ENCODE measurements at places on chromosomes 3 and 15.

- DNase-seq = no peak
Measured at GRCh38 chr3:171457607-171458061, 2.6 kb downstream of the TNIK start.

GRCh38 chr15:64693134-64693533 lies 82.3 kb downstream of the RBPMS2 start:
- DNase-seq = no peak

DNA sequence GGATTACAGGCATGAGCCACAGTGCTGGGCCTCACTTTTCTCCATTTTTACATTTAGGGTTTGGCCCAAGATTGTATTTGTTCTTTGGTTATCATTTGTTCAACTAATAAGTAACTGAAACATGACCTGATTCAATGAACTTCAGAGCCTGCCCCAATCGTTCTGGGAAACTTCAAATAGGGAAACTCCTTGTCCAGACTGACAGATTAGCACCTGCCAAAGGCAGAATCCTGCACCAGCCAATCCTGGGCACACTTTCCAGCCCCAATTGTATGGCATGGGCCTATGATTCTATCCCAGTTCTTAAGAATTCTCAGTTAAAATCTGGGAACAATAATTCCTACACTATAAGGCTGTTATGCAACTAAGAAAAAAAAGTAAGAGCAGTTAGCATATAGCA lies 18.3 kb upstream of the RAB43 start:
- DNase-seq = no peak

- DNase-seq = peak; percentile 60
Measured at GRCh38 chr3:99808163-99808794, 9.4 kb upstream of the CMSS1 start.

DNA sequence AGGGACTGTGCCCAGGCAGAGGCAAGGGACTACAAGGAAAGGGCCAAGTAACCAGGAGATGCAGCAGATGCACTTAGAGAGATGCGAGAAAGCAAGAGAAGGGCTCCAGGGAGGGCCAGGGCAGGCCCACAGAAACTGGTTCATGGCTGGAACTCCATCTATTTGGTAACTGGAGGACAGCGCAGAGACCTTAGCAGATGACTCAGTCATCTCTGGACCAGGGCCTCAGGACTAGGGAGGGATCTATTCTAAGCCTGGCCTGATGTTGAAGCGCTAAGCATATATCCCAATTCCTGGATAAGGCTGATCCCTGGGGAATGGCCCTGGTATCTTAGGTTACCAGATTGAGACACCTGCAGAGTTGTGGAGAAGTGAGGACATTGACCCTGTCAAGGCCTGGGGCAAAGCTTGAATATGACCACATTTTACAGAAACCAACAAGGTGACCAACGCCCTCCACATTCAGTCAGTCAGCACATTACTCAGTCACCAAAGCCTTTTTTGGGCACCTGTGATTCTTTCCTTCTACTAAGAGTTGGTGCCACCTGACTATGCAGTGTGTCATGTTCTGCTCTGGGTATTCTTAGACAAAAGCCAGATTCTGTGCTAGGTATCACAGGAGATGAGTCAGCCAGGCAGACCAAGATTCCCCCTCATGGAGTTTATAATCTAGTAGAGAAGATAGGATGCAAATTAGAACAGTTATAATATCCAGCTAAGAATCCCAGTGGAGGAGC lies 68.4 kb upstream of the SLCO3A1 start:
- no peak for DNase-seq

DNA sequence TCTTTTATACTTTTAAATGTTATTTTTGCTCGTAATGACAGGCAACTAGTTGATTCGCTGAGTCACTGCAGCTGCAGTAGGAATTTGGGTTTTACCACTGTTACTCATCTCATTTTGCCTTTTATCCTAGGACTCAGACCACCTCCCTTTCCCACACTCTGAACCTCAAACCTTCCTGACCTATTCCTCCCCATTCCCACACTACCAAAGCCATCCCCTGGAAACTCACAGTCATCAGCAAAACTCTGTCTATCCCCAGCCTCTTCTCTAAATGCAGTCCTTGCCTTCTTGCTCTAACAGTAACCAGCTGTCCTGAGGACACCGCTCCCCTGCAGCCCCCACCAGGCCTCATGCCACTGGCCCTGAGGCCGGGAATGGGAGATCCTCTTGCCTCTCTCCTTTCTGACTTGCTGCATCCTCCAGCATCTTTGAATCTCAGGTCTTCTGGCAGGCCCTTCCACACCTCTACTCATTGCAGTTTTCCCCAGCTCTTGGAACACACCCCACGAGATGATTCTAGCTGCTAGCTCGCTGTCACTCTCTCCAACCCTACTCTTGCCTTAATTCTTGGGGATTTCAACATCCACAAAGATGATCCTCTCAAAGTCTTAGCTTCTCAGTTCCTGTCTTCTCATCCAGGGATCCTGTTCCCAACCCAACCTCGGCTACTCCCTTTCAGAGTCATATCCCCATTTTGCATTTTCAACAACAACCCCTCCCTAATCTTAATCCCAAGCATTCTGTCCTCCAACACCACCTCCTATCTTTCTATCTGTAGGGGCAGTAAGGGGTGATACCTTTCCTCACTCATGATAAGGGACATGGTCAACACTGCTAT lies 55.9 kb upstream of the C3orf80 start:
- DNase-seq = no peak

GRCh38 chr3:170499562-170500156 lies 81.0 kb downstream of the CLDN11 start:
- peak; percentile 43 for DNase-seq

DNA sequence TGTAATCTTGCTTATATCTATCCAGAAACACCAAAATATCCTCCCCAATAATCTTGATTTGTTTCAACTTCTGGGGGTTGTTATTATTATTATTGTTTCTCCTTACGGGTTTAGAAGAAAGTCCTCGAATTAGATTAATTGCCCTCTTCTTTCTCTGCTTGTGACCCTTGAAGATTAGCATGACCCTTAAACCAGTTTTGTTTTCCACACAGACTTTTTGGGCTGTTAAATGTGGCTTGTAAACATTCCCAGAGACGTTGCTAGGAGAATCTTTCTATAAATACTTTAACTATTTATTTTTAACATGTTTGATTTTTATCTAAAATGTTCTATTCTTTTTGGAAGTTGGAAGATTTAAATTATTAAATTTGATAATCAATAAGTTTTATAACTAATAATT lies 4.3 kb upstream of the SUCNR1 start:
- no peak for DNase-seq

DNA sequence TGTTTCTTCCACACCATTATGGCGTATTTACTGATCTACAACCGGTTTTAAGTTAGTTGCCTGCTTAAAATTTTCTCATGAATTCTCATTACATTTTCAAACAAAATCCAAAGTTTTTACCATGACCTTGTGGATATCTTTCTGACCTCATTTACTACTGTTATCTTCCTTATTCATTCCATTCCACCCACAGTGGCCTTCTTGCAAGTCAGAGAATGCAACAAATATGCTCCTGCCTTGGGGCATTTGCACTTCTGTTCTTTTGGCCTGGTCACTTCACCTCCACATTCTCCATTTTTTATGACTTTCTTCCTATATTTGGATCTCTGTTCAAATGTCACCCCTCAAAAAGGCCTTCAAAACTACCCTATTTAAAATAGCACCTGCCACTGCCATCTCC lies 8.8 kb upstream of the SLC15A2 start:
- DNase-seq = no peak

- no peak for DNase-seq
Measured at GRCh38 chr3:171874879-171875278, 31.7 kb downstream of the TMEM212 start.

DNA sequence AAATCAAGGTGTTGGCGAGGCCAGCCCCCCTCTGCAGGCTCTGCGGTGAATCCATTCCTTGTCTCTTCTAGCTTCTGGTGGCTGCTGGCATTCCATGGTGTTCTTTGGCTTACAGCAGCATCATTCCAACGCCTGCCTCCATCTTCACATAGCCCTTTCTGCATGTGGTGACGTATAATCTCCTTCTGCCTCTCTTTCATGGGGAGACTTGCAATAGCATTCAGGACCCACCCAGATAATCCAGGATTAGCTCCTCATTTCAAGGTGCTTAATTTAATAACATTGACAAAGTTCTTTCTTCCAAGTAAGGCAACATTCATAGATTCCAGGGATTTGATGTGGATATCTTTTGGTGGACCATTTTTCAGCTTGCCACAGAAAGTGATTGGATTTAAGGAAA lies 35.8 kb downstream of the ISG20 start:
- no peak for DNase-seq

GRCh38 chr3:102006812-102007485 lies 157.6 kb downstream of the NFKBIZ start:
- no peak for DNase-seq

DNA sequence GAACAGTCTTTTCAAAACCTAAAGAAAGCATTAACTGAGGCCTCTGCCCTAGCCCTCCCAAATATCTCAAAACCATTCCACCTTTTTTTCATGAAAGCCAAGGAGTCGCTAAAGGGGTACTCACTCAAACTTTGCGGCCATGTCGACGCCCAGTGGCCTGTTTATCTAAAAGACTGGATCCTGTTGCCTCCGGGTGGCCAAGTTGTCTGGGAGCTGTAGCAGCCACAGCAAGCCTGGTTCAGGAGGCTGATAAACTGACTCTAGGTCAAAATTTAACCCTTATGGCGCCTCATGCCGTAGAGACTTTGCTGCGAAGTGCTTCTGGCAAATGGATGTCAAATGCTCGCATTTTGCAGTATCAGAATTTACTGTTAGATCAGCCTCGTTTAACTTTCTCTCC lies 39.5 kb downstream of the ZBTB11 start:
- peak; percentile 53 for DNase-seq

- DNase-seq = no peak
Measured at GRCh38 chr3:29822071-29822470, 541.2 kb downstream of the RBMS3 start.

GRCh38 chr3:45140141-45140769 lies 5.9 kb downstream of the CDCP1 start:
- no peak for DNase-seq

DNA sequence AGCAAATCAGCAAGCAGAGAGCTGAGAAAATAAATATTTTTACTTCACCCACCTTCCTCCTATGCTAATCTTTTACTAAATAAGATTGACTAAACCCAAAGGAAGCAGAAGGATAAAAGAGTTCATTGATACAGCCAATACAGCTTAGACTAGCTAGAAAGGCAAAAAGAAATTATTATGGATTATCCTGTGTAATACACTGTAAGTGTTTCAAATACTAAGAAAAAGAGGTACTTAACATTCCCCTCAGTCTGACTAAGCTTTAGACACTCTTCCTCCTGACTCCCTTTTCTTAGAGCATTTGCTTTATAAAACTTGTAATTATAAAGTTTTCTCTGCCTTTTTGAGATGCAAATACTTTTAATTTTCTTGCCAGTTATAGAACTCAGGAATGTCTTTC lies 848.9 kb upstream of the CADM2 start:
- no peak for DNase-seq

- no peak for DNase-seq
Measured at GRCh38 chr3:45933591-45933990, 9.7 kb upstream of the CXCR6 start.

GRCh38 chr3:118744186-118744585 lies 290.5 kb downstream of the IGSF11 start:
- DNase-seq = no peak

DNA sequence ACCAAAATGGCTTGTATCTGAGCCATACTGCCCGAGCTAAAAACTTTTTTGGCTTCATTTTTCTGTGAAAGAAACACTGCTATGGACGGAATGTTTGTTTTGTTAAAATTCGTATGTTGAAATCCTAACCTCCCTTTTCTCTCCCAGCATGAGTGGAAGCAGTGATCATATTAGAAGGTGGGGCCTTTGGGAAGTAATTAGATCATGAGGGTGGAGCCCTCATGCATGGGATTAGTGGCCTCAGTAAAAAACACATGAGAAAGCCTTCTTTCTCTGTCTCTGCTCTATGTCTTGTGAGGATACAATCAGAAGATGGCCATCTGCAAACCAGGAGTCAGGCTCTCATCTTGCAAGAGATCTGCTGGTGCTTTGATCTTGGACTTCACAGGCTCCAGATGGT lies 7.4 kb upstream of the FNDC3B start:
- no peak for DNase-seq

DNA sequence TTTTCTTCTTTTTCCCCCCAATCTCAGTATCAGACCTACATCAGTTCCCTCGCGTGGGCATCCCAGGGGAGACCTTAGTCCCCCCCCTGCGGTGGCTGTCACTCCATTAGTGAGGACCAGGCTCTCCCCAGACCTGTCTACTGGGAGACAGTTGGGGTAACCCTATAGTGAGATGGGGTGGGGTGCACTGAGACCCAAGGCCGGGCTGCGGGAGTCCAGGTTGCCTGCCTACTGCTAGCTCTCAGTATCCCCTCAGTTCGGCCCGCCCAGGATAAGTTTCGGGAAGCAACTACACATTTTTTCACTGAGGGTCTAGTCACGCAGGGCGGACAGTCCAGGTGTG lies 671 bp upstream of the DCUN1D1 start:
- DNase-seq = no peak

DNA sequence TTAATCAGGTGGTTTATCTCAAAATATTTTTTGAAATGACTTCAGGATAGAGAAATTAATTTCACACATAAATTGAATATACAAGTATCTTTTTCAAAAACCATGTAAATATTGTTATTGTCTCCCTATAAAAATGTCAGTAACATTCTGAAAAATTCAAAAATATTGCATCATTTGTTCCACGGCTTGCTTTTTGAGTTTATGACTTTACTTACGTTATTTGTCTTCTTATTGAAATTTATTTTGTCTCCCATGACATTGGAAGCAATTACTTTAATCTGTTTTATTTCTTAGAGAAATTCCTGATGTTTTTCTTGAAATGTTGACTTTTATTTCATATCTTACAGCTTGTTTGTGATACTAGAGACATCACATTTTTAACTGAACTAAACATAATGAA lies 56.9 kb upstream of the P2RY1 start:
- no peak for DNase-seq

GRCh38 chr3:104961851-104962250 lies 404.9 kb upstream of the ALCAM start:
- no peak for DNase-seq

- DNase-seq = no peak
Measured at GRCh38 chr3:100900671-100901335, 92.4 kb downstream of the ABI3BP start.

GRCh38 chr15:70071799-70072198 lies 25.9 kb downstream of the TLE3 start:
- DNase-seq = no peak

- no peak for DNase-seq
Measured at GRCh38 chr3:123800362-123800682, 83.8 kb downstream of the MYLK start.

GRCh38 chr3:140896997-140897396 lies 44.6 kb upstream of the SLC25A36 start:
- DNase-seq = no peak

GRCh38 chr3:66419036-66419435 lies 81.8 kb downstream of the LRIG1 start:
- no peak for DNase-seq

GRCh38 chr3:153285194-153285641 lies 123.2 kb downstream of the RAP2B start:
- no peak for DNase-seq

GRCh38 chr3:108098003-108098370 lies 7.2 kb upstream of the CD47 start:
- no peak for DNase-seq

Data from hematopoietic multipotent progenitor cell treated with erythropoietin and hydrocortisone succinate and interleukin-3 and kit ligand, for 8 days (in vitro differentiated cells).